ENCODE measurements at places on chromosomes 16 and 17.
A peak's percentile ranks its signal among the peaks of the same experiment; 100 is the strongest.

DNA sequence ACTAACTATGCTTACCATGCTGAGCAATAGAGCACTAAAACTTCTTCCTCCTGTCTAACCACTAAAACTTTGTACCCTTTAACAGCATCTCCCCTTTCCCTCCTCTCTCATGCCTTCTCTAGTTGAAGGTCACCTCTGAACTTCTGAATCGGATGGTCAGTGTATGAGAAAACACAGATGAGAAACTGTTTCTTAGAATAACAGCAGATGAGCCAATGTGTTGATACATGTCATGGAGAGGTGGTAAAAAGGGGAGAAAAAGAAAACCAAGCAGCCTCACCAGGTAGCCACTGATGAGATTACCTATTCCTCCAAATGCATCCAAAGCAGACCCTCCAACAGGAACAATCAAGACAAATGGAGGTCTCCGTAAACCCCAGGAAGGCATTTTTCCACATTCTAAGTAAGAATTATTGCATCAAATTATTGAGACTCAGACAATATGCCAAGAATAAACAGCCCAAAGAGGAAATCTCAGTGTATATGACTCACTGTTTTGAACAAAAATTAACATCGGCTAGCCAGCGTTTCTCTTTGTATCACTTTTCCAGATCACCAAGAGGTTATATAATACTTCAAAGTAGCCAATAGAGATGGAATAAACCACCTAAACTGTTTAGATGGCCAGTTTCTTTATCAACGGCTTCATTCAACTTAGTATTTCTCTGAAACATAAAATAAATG, 793.3 kb upstream of the SOX9 start:
- no peak for DNase-seq

DNA sequence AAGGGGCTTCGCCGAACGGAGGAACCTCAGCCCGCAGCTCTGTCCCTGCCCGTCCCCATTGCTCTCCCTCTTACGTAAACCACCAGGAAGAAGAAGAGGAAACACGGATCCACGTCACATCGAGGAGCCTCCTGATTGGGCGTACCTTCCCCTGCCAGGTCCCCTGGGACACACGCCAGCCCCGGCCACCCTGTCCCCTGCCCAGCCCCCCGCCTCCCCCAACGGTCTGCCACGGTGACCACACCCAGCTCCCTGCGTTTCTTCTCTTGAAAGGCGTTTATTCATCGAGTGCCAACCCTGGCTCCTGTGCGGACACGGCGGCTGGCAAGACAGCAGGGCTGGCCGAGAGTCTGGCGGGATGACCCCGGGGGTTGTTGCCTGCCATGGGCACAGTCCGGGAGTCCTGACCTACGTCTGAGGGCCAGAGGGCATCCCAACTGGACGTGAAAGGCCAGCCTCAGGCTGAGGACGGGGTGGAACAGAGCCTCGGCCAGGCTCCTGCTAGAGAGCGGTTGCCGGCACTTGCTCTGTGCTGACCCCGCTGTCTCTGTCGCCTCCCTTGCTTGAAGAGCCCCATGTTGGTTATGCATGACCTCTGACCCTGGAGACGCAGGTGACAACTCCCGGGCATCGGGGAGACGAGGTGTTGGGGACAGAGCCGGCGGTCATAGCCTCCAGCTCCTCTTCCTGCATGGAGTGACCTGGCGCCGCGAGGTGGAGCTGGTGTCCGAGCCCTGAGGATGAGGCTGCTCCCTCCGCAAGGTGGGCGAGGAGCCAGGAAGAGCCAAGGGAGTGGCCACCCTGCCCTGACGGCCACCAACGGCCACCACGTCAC, 40.5 kb upstream of the ACSF3 start:
- no peak for DNase-seq

DNA sequence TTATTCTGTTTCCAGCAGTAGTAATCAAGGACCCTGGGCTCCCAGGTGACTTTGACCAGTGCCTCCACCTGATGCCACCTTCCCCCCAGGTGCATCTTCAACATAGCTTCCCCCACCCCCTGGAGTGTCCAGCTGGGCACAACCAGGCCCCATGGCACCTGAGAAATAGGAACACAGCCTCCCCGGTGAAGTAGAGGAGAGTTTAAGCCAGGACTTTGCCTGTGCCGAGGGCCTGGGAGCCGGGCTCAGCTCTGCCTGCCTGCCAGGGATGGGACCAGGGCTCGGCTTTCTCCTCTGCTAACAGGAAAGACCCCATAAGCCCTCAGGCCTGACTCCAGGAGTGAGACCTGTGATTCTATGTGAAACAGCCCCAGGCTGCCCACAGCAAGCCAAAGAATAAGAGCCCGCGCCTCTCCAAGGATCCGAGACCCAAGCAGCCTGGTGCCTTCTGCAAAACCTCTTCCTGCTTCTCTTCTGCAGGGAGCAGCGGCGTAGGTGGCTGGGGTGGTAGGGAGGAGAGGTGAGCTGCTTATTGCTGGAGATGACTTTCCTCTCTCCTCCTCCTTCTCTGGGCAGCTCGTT, 16.4 kb upstream of the RBFOX3 start:
- peak; percentile 0 for DNase-seq

DNA sequence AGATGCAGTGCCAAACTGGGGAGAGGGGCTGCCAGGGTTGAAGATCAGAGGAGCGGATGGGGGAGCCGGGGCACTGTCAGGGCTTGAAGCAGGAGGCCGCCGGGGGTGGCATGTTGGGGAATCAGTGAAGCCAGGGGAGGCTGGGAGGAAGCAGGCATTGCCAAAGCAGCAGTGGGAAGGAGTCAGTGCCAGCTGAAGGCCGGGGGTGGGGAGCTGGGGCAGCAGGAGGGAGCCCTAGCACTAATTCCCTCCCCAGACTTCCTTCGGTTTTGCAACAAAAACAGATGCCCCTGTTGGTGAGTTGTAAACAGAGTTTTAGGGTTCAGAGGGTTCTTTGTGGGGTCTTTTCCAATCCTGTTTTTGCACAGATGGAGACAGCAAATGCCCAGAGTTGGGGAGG, 10.9 kb upstream of the TAC4 start:
- no peak for DNase-seq

- DNase-seq = no peak
Measured at GRCh38 chr17:46796524-46796923, 22.0 kb downstream of the WNT3 start.

- no peak for DNase-seq
Measured at GRCh38 chr17:13671771-13672170, 70.0 kb upstream of the HS3ST3A1 start.

DNA sequence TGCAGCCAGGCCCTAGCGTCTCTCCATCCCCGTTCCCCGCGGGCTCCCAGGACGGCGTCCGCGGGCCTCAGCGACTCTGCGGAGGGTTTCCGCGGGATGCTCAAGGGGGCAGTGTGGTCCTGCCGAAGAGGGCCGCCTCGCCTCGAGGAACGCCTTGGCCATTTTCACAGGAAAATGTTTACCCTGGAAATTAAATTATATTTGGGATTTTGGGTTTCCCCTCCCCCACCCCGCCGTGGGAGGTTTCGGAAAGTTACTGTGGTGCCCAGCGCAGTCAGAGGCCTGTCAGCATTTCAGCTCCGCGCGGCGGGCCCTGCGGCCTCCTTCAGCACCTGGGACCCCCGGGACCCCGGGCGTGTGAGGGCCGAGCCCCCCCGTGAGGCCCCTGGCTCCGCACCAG, 94.5 kb downstream of the PCTP start:
- DNase-seq = no peak

GRCh38 chr16:64121473-64121872, 1000.4 kb downstream of the CDH11 start:
- DNase-seq = no peak

DNA sequence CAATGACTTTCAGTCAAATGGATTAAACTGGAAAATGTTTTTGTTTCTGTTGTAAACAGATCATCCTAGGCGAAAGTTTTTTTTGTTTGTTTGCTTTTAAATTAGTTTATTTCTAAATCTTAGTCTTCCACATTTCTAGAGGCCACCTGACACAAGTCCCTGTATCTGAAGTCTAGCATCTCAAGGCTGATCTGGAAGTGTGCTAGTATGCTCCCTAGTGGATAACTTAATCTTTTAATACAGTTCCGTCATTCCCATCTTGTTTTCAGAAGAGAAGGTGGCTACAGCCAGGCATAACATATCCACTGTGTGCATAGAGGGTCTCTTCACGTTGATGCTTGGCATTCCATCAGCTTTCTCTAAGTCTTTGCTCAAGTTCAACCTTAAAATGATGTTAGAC, 7.6 kb downstream of the IFT20 start:
- no peak for DNase-seq

GRCh38 chr16:30041841-30042240, 10.8 kb upstream of the TLCD3B start:
- DNase-seq = no peak

- no peak for DNase-seq
Measured at GRCh38 chr17:46796084-46796483, 22.4 kb downstream of the WNT3 start.

DNA sequence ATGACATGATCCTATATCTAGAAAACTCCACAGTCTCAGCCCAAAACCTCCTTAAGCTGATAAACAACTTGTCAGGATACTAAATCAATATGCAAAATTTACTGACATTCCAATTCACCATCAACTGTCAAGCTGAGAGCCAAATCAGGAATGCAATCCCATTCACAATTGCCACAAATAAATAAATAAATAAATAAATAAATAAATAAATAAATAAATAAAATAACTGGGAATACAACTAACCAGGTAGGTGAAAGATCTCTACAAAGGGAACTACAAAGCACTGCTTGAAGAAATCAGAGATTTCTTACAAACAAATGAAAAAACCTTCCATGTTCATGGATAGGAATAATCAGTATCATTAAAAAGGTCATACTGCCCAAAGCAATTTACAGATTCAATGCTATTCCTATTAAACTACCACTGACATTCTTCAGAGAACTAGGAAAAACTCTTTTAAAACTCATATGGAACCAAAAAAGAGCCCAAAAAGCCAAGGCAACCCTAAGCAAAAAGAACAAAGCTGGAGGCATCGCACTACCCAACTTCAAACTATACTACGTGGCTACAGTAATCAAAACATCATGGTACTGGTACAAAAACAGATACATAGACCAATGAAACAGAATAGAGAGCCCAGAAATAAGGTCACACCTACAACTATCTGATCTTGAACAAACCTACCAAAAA, 37.7 kb downstream of the BRIP1 start:
- DNase-seq = no peak

DNA sequence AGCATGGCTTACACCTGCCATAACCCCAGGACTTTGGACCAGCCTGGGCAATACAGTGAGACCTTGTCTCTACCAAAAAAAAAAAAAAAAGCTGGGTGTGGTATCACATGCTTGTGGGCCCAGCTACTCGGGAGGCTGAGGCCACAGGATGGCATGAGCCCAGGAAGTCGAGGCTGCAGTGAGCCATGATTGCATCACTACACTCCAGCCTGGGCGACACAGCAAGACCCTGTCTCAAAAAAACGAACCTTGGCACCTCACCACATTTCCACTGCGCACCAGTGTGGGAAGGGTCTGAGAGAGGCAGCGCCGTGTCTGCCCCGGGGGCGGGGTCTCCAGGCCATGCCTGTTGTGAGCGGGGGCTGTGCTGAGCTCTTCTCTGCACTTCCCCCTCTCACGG, 6.3 kb downstream of the ACSF3 start:
- peak; percentile 30 for DNase-seq

GRCh38 chr17:1643293-1643998, 2.1 kb downstream of the SCARF1 start:
- DNase-seq = peak; percentile 51

GRCh38 chr16:4475880-4476788, at the start of gene HMOX2:
Gene HMOX2 (plus strand): TSS chr16:4476398. CDS start chr16:4505525, 29,127 bp downstream.
- DNase-seq = peak; percentile 91

- no peak for DNase-seq
Measured at GRCh38 chr16:30030011-30030685, 923 bp downstream of the TLCD3B start.

GRCh38 chr16:87507351-87508069, 14.7 kb upstream of the ZCCHC14 start:
- DNase-seq = no peak

GRCh38 chr16:73457851-73458250, 409.9 kb upstream of the ZFHX3 start:
- no peak for DNase-seq

- no peak for DNase-seq
Measured at GRCh38 chr17:16478649-16479048, 13.3 kb downstream of the LRRC75A start.

GRCh38 chr16:49524947-49525315, 151.3 kb downstream of the C16orf78 start:
- no peak for DNase-seq

DNA sequence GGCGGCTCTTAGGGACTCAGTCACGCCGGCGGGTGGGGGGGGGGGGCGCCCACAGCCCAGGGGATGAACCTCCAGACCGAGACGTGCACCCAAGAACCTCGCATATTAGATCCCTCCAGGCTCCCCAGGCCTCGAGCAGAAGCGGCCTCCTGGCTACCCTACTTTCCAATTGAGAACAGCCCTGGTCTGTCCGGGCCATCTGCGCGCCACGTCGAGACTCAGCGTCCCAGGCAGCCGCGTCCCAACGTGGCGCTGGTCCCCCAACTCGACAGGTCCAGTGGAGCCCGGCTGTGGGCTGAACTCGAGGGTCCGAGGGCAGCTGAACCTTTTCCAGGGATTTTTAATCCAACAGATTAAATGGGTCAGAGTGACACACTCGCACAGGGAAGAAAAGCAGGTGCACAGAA, 2.3 kb upstream of the IRX3 start:
- no peak for DNase-seq

DNA sequence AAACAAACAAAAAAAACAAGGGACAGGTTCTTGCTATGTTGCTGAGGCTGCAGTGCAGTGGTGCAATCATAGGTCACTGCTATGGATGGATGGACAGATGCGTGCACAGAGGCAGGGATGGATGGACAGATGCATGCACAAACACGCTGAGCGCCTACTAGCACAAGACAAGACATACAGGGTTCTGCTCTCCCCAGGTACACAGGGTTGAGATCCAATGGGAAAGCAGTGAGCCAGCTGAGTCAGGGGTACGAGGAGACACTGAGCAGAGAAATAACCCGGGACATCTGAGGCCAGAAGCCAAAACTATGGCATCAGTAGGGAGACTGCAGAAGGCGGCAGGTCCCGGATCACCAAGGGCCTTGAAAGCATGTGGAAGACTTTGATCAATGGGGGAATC, 6.2 kb downstream of the IL32 start:
- no peak for DNase-seq

Data from activated gamma-delta T cell treated with Interleukin-2 at 50 U/mL for 16 hours (primary cell).